ENCODE measurements at places on chromosomes 1 and 21.

GRCh38 chr1:186899577-186899976, 70.8 kb downstream of the PLA2G4A start:
- DNase-seq: no peak

- DNase-seq: no peak
These were observed 507.6 kb downstream of the NPHP4 start for GRCh38 chr1:5484451-5485165.

DNA sequence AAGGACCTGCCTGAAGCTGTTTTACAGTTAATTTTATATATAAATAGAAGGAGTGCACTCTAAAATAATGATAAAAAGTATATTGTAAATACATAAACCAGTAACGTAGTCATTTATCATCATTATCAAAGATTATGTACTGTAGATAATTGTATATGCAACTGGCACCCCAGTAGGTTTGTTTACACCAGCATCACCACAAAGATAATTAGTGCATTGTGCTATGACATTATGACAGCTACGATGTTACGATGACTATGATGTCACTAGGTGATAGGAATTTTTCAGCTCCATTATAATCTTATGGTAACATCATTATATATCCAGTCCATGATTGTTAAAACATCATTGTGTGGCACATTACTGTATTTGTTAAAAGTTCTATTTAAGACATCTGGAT, 185.2 kb downstream of the LBR start:
- no peak for DNase-seq

GRCh38 chr1:230698130-230698529, 15.8 kb downstream of the AGT start:
- no peak for DNase-seq

DNA sequence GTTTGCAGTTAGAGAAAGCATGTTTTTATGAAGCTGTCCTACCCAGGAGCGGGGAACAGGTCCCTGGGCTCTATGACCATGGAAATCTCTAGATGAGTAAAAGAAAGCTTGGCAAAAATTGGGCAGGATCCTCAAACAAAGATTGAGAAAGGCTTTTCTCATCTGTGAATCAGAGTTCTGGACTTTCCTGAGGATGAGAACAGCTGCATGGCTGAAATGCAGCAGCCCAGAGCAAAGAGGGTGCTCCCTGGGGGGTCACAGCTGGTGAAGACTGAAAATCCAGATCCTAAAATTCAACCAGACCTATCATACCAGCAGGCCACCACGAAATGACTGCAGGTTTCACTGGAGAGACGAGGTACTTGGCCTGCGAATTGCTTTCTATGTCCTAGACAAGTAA, 65.7 kb upstream of the APP start:
- no peak for DNase-seq

GRCh38 chr1:151512326-151512725, 1.1 kb downstream of the CGN start:
- no peak for DNase-seq

GRCh38 chr1:35588197-35588910, 15.2 kb downstream of the TFAP2E start:
- no peak for DNase-seq

- DNase-seq: no peak
These were observed 204.9 kb downstream of the KCNJ6 start for GRCh38 chr21:37711286-37711829.

DNA sequence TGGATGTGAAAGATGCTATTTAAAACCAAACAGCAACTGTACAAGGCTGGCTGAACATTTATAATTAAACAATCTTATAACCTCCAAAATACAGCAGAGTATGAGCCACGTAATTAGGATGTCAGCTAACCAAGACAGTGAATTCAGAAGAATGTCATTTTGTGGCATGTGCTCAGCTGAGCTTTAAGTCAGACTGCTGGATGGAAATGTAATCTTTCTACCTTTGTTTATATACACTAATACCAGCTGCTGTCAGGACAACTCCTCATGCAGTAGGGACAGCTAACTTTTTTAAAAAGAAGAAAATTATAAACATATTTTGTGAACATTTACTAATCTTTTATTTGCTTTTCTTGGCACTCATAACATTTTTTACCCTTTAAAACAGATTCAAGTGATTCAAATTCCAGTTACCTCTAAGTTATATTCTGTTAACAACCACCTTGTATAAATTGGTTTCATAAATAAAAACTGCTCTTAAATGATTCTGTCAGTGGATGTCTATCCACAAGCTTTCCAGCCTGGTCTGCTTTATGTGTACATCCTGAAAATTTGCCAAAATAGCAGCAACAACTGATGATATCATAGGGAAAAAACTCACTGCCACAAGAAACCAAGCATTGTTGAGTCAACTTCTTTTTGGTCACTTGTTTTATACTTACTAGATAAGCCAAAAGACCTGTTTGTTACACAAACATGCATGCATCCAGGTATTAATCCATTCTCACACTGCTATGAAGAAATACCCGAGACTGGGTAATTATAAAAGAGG, 36.1 kb downstream of the DPH5 start:
- DNase-seq: no peak

DNA sequence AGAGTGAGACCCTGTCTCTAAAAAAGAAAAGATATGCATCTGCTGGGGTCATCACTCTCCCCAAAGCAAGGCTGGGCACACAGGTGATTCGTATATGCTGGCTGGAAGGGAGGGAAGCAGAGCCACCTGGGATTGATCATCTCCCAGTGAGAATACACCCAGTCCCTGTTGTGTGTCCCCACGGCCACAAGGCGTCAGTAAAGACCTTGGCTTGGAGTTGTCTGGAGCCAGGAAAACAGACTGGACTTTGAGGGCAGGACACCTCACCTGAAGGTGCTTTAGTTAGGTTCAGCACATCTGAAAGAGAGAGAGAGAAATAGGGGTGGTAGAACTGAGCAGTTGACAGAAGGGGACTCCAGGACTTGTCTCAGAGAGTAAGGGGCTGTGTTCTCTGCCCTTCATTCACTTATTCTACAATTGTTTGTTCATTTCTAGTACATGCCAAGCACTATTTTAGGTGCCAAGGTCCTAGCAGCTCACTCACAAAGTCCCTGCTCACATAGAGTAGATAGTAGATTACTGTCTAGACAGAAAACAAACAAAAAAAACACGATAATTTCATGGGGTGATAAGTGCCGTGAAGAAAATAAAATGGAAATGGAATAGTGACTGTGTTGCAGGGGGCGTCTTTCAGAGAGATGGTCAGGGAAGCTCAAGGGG, 13.5 kb downstream of the CITED4 start:
- DNase-seq: peak; percentile 21

Data from CD4-positive, alpha-beta T cell treated with Interleukin-10 for 1 hour (primary cell).